Small intestine (tissue), 16 donors: ENCODE measurements at places on chromosomes 3 and 15.

DNA sequence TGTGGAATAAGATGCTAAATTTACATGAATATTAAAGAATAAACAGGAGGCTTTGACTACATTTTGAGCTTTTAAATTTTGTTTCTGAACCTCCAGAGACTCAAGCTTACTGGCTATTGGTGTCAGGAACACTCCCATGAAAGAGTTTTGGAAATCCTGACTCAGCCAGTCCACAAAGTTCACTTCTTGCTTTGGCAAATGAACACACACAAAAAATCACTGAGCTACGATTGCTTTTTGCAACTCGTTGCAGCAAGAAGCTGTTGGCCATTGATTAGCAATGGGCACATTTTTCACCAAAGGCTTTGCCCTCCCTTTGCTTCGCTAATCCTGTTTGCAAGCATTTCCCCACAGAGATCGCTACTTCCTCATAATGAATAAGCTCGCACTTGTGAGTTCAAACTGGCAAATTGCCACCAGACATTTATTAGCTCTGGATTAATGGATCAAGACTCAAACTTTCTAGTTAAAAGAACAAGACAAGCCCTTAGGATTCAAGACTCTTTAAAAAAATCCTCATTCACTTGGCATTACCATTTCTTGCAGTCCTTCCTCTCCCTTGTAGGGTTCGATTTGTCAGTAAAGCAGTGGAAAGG, 343.2 kb upstream of the ONECUT1 start:
- peak; percentile 67 for DNase-seq

- no peak for DNase-seq
Measured at GRCh38 chr3:157077565-157077991, 82.4 kb downstream of the CCNL1 start.

DNA sequence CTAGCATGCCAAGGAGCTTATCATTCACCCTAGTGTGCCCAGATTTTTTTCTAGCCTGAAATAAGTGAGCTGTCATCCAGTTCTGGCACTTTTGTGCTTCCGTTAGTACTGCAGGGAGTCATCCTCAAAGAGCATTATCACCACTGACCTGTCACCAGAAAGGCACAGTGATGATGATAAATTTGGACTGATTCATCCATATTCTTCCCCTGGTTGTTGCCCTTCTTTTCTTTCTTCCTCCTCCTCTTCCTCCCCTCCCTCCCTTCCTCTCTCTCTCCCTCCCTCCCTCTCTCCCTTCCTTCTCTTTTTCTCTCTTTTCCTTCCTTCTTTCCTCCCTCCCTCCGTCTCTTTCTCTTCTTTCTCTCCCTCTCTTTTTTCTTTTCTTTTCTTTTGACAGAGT, 21.3 kb downstream of the SLC35G2 start:
- no peak for DNase-seq

- DNase-seq, result no peak
Measured at GRCh38 chr3:142925140-142925539, 36.3 kb upstream of the PCOLCE2 start.

DNA sequence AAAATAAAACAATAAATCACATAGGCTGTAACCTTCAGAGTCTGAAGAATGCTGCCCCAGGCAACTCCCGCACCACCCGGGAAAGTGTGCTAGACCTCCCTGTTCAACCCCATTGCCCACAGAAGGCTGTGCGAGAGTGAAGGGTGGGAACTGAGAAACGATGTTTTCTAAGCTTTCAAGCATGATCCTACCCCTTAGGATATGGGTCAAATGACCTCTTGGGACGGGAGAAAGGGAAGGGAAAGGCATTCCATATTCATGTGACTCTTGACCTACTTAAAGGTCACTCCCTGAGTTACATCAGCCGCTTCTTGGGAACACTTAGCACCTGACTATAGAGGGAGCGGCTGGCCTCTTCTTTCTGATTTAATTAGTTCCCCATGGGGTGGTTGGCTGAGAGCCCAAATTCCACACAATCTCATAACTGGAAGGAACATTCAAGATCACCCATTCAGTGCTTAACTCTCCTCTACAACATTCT, 114.7 kb upstream of the SLC24A5 start:
- peak; percentile 31 for DNase-seq

GRCh38 chr15:48596841-48597240, 48.7 kb downstream of the FBN1 start:
- DNase-seq, result no peak

DNA sequence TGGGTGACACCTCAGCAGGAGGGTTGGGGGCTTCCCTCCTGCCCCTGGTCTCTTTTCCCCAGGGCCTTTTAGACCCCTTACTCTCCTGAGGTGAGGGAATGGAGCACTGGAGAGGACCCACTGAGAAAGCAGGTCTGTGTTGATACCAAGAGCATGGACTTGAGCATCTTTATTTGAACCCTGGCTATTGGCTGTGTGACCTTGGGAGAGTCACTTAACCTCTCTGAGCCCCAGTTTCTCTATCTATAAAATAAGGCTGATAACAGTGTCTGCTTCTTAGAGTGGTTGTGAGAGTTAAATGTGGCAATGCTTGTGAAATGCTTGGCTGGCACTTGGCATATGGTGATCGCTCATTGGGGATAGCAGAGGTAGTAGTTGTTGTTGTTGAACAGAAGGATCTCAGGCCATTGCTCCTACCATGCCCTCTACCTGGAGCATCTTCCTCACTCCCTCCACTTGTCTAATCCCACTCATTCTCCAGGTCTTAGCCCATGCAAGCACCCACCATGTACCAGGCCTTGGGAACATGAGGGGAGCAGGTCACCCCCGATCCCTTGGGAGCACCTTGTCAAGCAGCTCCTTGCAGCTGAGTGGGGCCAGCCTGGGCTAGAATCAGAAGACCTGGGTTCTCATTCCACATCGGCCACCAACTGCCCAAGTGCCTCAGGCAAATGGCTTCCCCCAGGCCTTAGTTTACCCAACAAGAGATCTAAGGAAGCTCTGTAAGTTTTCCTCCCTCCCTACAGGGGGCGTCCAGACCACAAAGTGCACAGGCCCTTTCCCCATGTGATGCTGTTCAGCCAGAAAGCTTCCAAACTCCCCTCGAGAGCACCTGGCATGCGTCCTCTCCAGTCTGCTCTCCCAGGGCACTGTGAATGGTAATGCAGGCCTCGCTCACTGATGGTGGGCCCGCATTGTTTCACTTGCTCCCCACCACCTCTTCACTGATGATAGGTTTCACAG, 96.7 kb downstream of the LSM3 start:
- peak; percentile 27 for DNase-seq

DNA sequence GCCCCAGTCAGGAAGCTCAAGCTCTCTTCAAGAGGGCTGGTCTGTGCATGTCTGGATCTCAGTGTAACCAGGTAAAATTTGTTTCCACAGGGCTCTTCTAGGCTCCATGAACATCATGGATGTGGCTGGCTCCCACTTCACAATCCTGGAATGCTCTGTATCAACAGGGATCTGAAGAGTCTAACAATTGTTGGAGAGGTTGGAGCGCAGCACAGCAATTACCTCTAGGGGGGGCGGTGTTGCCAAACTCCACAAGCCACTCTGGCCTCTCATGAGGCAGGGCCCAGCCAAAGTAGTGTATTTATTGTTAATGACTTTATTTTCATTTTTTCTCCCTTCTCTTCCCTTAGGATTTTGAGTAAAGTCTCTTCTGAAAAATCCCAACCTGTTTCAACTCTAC, 6.1 kb upstream of the EIF2B5 start:
- peak; percentile 29 for DNase-seq

GRCh38 chr15:94322141-94322540, 90.8 kb downstream of the MCTP2 start:
- no peak for DNase-seq

DNA sequence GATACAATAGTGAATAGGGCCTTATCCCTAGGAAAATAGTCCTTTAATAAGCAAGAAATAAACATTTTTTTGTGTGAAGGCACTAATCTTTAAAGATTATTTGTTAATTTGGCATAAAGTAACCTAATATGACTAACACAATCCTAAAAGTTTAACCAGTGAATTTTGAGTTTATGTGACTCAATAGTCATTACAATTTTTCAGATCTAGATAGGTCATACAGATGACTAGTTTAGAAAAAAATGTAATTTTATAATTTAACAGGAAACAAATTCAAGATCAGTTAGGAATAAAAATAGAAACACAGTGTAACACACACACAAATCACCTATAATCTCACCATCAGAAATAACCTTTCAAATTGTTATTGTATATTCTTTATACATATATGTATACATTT, 620.7 kb upstream of the ALCAM start:
- DNase-seq, result no peak

DNA sequence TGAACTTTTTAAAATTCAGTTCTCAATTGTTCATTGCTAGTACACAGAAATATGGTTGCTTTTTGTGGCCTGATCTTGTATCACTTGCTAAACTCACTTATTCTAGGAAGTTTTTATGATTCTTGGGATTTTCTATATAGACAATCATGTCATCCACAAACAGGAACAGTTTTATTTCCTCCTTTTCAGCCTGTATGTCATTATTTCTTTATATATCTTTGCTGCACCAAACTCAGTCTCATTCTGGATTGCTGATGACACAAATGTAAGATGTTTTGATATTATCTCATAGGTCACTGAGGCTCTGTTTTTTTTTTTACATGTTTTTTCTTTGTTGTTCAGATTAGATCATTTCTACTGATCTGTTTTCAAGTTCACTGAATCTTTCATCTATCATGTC, 71.7 kb downstream of the TTBK2 start:
- no peak for DNase-seq

- DNase-seq, result no peak
Measured at GRCh38 chr3:197209366-197210260, 88.8 kb downstream of the DLG1 start.

- no peak for DNase-seq
Measured at GRCh38 chr3:70855149-70855548, 542.7 kb upstream of the MDFIC2 start.

- DNase-seq, result no peak
Measured at GRCh38 chr15:92158426-92158825, 235.3 kb upstream of the ST8SIA2 start.

DNA sequence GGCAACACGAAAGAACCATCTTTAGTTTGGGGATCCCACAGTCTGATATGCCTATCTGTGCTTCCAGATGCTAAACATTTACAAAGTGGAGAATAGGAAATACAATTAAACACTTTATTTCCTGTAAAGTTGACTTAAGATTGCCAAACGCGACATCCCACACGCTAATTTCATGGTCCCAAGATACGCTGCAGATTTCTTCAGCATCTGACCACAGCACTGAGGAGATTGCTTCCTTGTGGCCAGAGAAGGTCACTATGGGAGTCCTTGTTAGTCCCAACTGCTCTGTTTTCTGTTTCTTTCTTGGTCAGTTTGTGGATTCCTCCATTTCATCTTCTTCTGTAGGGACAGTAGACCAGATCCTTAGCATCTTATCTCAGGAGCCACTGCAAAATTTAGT, 43.3 kb downstream of the ASB7 start:
- no peak for DNase-seq

DNA sequence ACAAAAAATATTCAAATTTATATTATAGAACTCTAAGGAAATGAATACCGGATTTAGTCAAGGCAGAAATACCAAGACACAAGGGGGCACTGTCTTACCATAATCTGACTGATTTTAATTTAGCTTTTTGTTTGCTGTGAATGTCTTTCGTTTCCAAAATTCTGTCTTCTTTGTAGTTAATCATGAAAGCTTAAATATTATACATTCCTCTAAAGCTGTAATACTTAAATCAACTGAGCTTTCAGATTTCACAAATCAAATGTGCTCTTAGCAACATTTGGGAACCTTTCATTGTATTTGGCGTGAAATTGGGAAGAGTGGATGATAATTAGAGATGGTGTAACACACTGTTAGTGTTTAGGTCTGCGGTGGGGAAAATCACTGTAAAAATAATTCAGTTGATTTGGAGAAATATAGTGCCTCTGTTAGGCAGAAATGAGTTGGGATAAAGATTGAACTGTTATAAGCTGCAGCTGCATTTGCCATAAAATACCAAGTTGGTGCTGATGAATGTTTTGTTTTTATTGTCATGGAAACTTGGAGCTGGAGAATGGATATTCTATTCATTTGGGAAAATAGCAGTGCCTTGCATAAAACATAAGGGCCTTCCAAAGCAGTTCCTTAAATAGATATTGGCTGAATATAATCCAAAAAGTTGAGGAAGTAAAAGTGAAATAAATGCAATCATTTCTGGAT, 228.2 kb downstream of the TCF12 start:
- DNase-seq, result peak; percentile 49

- no peak for DNase-seq
Measured at GRCh38 chr15:82128401-82129148, 82.8 kb upstream of the MEX3B start.

DNA sequence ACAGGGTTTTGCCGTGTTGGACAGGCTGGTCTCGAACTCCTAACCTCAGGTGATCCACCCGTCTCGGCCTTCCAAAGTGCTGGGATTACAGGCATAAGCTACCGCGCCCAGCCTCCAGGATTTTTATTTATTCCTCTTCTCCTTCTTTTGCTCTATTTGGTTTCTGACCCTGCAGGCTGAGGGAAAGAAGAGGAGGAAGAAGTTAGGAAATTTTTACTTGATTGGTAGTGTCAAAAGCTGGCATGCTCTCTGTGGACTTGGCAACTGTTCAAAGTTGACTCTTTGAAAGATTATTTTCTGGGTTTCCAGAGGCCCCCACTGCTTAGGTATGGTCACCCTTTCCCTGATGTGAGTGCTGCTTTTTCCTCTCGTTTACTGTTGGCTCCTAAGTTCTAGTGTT, 372.2 kb downstream of the DIPK2A start:
- no peak for DNase-seq

DNA sequence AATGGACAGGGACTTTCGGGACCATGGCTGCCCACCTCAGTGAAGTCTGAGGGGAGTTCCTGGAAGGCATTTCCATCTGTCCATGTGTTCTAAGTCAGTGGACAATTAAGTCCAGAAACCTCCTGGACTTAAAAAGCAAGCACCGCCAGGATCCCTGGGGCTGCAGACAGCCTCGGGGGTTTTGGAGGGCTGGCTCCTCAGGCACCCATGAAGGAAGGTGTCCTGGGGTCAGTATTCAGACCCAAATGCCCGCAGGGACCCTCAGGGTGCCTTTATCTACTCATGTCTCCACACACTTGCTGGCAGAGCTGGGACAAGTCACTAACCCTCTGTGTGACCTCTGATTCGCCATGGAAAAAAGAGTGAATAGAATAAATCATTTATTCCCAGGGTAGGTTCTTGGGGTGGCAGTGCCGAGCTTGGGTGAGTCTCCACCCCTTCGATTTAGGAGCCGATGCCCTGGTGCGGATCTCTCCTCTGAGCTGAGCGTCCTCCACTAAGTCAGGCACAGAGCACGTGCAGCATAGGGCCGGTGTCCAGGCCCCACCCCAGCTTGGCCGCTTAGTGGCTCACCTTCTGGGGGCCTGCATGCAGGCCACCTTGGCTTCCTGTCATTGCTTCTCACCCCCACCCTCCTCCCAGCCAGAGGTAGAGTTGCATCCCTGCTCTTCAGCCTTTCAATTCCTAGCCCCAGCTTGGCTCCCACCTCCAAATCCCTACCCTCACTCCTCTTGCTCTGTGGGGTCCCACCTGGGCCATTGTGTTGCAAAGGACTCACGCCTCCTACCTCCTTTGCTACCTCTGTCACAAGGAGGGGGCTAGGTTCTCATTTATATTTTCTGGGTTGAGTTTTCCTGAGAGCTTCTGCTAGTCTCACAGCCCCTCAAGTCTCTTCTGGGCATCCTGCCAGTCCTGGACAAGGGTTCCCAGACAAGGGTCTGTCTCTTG, 19.9 kb downstream of the SLC6A6 start:
- DNase-seq, result no peak
